ENCODE measurements at places on chromosomes 3 and 15.

DNA sequence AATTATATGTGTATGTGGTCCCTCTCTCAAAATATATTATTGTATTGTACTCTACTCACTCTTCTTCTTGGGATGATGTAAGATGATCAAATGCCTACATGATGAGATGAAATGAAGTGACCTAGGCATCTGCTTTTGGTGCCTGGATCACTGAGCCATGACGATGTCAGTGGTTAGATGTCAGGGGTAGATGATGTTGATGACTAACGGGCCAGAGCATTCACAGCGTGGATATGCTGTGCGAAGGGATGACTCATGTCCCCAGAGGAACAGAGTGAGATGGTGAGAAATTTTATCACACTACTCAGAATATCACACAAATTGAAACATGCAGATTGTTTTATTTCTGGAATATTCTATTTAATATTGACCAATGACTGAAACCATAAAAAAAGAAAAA is 233.9 kb upstream of the CADM2 start:
- DNase-seq = peak; percentile 7

GRCh38 chr3:180457225-180457624 is 144.7 kb upstream of the TTC14 start:
- DNase-seq = no peak

GRCh38 chr15:39934397-39935071 is 619 bp downstream of the EIF2AK4 start:
- DNase-seq = no peak

DNA sequence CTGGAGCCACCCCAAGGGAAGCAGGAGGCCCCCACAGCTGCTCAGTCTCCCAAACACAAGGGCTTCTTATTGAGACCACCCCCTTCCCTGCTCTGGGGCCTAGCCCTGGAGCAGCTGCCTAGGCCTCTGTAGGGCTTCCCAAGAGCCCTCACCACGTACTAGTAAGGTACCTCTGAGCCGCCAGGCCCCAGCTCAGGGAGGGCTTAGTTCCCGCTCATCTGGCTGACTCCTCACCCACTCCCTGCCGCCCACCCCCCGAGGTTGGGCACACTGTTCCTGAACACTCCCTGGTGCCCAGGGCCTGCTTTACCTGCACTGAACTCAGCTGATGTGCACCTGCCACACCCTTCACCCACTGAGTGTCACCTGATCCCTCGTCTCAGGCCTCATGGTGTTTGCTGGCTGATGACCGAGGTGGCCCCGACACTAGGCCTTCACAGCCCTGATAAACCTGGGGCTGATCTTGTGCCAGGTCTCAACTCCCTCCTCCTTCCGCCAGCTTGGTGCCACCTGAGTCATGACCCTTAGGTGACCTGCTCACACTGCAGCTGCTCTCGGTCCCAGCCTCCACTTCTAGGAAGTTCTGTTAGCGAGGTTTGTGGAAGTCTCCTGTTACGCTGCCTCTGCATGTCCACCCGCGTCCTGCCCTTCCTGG is 18.0 kb upstream of the SPTBN5 start:
- DNase-seq = no peak

- DNase-seq = no peak
Measured at GRCh38 chr15:77179541-77179998, 108.7 kb upstream of the TSPAN3 start.

- DNase-seq = no peak
Measured at GRCh38 chr3:138371070-138371965, 22.9 kb downstream of the MRAS start.

GRCh38 chr3:128009952-128010846 is 42.0 kb upstream of the SEC61A1 start:
- peak; percentile 77 for DNase-seq

DNA sequence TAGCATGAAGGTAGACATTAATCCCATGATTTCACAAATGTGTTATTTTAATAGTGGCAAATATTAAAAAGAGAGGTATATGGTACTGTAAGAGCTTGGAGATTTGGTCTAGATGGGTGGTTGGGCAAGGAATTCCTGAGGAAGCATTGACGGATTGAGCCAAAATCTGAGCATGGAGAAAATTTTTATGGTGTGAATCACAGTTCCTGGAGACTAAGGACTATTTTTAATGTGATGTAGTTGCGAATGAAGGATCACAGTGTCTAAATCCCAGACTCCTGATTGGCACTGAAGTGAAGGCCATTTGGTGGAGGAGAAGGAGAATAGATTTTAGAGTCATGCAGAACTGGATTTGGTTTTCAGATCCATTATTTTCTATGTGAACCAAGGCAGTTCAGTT is 188.7 kb upstream of the FEZF2 start:
- DNase-seq = peak; percentile 62

GRCh38 chr3:81452418-81452817 is 309.0 kb downstream of the GBE1 start:
- DNase-seq = peak; percentile 40

DNA sequence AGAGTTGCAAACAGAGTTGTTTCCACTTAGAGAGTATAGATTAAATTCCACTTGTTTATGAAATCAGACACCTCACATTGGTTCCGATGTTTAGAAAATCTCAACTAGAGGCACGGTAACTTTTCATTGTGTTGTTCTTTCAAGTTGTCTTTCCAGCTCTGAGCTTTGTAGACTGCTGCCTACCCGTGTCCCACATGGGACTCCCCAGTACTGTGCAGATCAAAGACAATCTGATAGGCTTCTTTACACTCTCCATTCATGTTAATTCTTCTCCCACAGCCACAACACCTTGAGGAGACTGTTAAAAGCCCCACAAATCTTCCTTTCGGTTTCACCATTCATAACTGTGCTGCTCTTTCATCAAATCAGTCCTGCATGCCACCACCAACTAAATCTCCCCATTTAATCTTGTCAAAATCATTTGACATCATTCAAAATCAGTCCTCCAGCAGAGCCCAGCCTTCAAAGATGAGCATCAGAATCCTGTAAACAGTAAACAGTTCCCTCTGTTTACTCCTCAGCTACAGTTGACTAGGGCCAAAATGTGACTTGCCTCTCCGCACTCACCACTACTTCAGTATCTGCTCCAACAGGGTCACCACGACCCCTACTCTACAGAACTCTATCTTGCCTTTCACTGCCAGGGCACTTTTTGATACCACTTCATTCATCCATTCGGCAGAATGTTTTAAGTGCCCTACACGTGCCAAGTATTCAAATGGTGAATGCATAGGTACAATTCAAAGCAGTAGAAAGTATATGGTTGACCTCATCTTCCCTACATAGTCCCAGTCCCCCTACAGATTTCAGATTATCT is 8.3 kb downstream of the ANXA2 start:
- peak; percentile 58 for DNase-seq

DNA sequence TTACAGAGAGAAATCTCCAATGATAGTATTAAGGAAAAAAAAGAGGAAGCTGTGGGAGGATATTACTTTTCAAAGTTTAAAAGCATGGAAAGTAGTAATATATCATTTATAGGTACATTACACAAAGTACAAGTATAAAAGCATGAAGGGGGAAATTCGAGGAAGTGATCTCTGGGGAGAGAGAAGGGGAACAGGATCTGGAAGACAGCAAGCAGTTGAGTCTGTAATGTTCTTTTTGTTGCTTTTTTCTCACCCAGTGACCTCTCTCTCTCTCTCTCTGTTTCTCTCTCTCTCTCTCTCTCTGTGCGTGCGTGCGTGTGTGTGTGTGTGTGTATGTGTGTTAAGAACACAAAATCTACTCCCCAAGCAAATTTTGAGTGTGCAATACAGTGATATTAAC is 10.2 kb downstream of the C3orf20 start:
- DNase-seq = no peak

DNA sequence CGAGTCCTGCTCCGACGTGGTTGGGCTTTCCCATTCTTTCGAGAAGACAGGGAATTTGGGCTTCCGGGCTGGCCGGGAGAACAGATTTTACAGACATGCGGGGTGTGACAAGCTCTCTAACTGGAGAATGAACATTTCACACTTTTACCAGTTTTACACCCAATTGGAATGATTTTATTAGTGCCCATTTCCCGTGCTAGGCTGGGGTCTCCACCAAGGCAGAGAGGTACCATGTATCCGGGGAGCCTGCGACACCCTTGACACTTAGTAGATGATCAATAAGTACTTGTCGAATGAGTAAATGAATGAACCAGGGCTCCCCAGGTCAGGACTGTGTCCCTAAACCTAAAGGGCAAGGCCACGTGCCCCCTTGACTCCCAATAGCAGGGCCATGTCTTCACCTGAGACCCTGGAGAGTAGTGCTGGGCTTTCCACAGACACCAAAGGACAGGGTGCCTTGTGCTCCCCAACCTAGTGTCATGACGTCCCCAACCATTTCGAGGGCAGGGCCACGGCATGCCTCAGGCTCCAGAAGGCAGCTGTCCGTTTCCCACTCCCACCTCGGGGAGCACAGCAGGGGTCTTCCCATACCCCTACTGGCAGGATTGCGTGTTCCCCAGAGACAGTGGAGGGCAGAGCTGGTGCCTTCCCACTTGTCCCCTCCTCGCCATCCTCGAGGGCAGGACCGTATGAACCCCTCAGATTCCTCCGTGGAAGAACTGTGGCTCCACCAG is 679 bp upstream of the MYD88 start:
- no peak for DNase-seq

DNA sequence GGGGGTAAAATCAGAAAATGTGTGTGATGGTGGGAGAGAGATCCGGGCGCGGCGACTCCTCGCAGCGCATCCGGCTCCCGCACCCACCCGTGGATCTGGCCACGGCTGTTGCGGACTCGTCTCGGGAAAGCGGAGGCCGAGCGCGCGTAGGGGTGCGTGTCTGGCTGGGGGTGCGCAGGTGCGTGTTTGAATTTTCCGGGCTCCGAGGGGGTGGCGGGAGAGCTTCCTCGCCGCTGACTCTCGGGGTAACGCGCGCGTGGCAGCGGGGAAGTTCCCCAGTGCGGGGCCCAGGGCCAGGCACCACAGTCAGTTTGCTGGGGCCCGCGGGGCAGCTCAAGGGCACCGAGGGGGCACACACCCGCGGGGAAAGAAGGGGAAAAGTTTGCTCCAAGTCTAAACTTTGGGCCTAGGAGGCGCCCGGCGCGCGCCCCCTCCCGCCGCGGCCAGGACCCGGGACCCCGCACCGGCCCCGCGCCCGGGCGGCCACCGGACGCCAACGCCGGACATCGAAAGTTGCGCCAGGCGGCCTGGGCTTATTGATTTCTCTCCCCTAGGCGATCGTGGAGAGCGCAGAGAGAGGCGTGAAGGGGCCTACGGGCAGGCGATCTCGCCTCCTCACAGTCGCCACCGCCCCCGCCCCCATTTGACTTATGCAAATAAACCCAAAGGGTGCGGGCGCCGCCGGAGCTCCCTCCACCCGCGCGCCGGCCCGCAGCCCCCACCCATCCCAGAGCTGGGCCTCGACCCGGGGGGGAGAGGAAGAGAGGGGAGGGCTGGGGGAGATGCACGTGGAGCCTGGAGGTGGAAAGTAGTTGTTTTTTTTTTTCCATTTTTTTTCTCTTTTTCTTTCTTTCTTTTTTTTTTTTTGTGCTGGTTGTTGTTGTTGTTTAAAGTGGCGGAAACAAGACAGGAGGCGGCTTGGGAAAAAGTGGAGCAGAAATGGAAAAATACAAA is 639 bp downstream of the FOXP1 start:
- no peak for DNase-seq
